Central memory CD8-positive, alpha-beta T cell (primary cell): ENCODE measurements at places on chromosomes 7 and 10.

DNA sequence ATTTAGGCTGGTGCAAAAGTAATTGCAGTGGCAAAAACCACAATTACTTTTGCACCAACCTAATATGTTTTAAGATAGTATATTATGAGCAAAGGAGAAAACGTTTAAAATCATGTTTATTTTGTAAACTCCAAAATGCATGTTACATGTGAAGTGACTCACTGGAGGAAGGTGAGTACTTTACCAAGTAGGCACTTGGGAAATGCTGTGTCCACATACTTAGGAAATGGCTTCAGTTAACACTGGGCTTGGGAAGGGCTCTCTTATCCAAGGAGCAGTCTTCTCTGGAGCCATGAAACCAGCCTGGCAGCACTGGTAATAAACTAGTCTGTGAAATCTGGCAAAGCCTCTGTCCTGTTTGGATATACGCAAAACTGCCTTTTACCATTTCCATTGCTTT lies 4.4 kb downstream of the RPS24 start:
- DNase-seq = no peak
- H3K27me3 ChIP-seq = no peaks in the 10 kb centered on the region
- H3K4me3 ChIP-seq = no peak overlapping the region
- peaks cover 73% of the 10 kb centered on the region for H3K36me3 ChIP-seq

GRCh38 chr7:122968389-122968788 lies 27.1 kb downstream of the TAS2R16 start:
- no peaks in the 10 kb centered on the region for H3K36me3 ChIP-seq
- H3K4me3 ChIP-seq = no peak overlapping the region
- H3K27me3 ChIP-seq = no peaks in the 10 kb centered on the region
- no peaks in the 10 kb centered on the region for H3K4me1 ChIP-seq
- no peak overlapping the region for H3K27ac ChIP-seq

GRCh38 chr7:70178787-70179186 lies 580.5 kb downstream of the AUTS2 start:
- DNase-seq = no peak
- H3K4me1 ChIP-seq = peaks cover 7% of the 10 kb centered on the region
- peaks cover 11% of the 10 kb centered on the region for H3K27me3 ChIP-seq
- no peak overlapping the region for H3K27ac ChIP-seq
- H3K4me3 ChIP-seq = no peak overlapping the region
- no peaks in the 10 kb centered on the region for H3K36me3 ChIP-seq

DNA sequence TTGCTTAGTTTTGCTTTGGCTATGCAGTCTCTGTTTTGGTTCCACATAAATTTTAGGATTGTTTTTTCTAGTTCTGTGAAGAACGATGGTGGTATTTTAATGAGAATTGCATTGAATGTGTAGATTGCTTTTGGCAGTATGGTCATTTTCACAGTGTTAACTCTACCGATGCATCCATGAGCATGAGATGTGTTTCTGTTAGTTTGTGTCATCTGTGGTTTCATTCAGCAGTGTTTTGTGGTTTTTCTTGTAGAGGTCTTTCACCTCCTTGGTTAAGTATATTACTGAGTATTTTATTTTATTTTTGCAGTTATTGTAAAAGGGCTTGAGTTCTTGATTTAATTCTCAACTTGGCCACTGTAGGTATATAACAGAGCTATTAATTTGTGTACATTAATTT lies 78.2 kb upstream of the ZNF92 start:
- H3K4me3 ChIP-seq = no peak overlapping the region
- no peak for DNase-seq
- H3K27ac ChIP-seq = no peak overlapping the region
- H3K27me3 ChIP-seq = peaks cover 15% of the 10 kb centered on the region

DNA sequence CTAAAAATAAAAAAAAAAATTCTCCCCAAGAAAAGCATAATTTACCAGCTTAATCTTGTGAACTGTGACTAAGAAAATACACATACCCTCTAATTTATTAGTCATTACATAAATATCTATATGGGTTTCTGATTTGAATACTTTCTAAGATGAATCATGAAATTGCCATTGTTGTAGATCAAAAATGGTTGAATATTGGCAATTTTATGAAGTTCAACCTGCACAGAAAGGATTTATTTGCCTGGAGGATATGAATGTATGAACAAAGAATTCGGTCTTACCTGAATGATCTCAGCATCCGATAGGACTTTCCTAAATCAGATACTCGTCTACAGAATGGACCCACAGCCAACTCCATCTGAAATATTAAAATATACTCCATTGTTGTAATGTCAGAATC lies 61.5 kb downstream of the HBP1 start:
- H3K4me3 ChIP-seq = no peak overlapping the region
- no peaks in the 10 kb centered on the region for H3K4me1 ChIP-seq
- H3K27me3 ChIP-seq = no peaks in the 10 kb centered on the region
- DNase-seq = no peak

GRCh38 chr7:70884809-70885208 lies 247.1 kb upstream of the GALNT17 start:
- DNase-seq = no peak
- H3K4me3 ChIP-seq = no peak overlapping the region
- no peak overlapping the region for H3K27ac ChIP-seq

DNA sequence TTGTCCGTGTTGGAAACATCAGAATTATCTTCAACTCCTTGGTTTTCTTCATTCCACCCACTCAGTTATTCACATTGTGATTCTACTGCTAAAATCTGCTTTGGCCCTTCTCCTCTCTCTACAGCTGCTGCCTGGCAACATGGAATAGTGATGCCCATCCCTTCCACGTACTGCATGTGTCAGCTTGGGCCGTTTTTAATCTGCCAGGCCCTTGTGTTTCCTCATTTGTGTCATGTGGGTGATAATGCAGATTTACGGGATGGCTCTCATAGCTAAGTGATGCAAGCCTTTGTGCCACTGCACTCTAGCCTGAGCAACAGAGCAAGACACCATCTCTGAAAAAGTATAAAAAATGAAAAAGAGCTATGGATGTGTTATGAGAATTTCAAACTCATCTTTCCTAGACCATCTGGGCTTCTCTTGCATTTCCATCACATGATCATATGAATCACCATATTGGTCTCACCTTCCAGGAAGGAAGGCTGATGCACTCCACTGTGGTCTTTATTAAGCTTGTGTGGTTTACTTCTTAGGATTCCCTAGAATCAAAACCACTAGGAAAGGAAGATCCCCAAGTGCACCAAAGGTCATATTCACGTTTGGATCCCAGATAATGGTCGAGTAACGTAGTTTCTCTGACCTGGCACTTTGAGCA lies 20.6 kb upstream of the CELF2 start:
- no peaks in the 10 kb centered on the region for H3K4me1 ChIP-seq
- DNase-seq = no peak
- no peak overlapping the region for H3K27ac ChIP-seq
- H3K36me3 ChIP-seq = no peaks in the 10 kb centered on the region
- H3K4me3 ChIP-seq = no peak overlapping the region

DNA sequence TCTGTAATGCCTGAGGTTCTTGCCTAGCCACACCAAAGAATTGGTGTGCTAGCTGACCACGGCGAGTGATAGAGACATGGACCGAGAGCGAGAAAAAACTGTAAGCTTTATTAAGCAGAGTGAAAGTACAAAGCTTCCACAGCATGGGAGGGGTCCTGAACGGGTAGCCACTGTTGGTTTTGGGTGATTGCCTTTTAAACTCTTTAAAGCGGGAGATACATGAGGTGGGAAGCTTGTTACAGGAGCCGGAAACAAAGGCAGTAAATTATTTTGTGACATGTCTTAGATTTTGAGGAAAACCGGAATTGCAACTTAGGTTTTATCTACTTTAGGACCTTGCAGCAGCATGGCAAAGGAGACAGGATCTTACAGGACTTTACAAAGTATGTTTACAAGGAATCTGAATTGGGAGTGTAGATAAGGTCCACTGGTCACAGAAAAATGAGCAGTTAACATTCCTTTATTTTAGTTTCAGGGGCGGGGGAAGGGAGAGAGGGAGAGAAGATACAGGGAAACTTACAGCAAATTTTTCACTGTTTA lies 252.7 kb upstream of the MBL2 start:
- DNase-seq = no peak
- no peaks in the 10 kb centered on the region for H3K4me1 ChIP-seq
- no peak overlapping the region for H3K27ac ChIP-seq

GRCh38 chr10:89465196-89465595 lies 50.8 kb downstream of the IFIT5 start:
- H3K27ac ChIP-seq = no peak overlapping the region
- no peak overlapping the region for H3K4me3 ChIP-seq
- peaks cover 38% of the 10 kb centered on the region for H3K27me3 ChIP-seq
- no peaks in the 10 kb centered on the region for H3K4me1 ChIP-seq
- DNase-seq = no peak
- no peaks in the 10 kb centered on the region for H3K36me3 ChIP-seq

DNA sequence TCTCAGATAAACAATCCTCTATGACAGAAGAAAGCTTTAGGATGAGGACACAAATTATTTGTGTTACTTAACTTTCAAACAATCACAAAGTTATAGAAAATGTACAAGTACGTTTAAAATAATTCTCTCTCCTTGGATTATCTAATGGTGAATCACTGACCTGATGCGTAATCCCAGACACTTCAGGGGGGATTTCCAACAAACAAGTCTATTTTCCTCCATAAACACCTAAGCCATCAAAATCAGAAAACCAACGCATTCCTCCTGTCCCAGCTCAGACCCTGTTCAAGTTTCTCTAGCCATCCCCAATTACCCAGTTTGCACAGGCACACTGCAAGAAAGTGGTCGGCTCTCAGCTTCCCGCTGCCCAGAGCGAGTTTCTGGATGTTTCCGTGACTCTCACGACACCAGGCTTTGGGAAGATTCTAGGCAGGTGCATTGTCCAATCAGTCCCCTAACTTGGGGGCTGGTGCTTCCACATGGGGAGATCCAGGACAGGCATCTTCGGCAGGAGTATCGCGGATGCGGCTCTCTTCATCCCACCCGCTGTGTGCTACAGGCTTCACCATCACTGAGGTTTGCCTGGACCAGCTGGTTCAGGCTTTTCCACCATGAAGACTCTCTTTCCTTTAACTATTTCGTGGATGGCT lies 200.0 kb downstream of the ZMYND11 start:
- no peak for DNase-seq
- H3K4me3 ChIP-seq = no peak overlapping the region
- H3K27me3 ChIP-seq = no peaks in the 10 kb centered on the region
- H3K36me3 ChIP-seq = peaks cover 13% of the 10 kb centered on the region

DNA sequence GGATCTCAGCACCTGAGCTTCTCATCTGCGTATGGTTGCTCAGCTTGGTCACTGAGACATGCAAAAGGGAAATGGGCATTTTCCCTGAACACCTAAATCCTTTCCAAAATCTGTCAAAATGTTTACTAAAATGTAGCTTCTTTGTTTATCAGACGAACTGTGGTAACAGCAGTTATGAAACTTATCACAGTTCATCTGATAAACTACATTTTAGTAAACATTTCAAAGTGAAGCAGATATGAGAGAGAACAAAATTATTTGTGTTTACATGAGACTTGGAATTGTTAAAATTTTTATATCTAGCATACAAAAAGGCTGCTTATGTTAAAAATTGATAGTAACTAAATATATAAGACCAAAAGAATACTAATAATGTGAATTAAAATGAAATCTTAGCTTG lies 573.4 kb upstream of the C7orf33 start:
- H3K4me1 ChIP-seq = no peaks in the 10 kb centered on the region
- DNase-seq = no peak
- H3K36me3 ChIP-seq = no peaks in the 10 kb centered on the region
- H3K27me3 ChIP-seq = no peaks in the 10 kb centered on the region
- no peak overlapping the region for H3K27ac ChIP-seq

DNA sequence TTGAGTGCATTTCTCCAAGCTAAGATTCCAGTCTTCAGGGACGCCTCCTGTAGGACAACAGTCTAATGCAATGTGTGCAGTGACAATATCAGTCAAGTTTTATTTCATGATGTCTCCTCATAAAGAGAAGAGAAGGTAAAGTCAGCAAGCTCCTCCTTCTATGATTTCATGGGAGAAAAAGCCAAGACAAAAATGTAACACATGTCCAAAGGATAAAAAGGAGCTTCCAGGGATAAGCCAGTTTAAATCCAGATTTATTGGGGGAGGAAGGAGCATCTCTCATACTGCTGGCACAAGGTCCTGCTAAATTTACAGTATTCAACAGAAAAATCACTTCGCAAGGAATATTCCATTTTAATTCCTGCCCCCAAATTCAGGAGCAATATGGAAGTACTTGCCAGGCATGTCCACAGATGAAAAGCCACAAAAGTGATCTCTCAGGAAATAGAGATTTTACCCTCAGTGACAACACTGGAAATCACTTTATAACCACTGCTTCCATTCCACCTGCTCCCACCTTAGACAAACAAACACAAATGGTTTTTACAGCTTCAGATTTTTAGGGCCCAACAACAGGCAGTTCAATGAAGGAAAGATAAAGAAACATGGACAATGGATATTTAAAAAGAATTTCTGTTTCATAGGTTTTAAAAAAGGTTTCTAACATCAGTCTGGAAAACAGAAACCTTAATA lies 677.5 kb upstream of the C7orf33 start:
- no peaks in the 10 kb centered on the region for H3K4me1 ChIP-seq
- H3K4me3 ChIP-seq = no peak overlapping the region
- H3K36me3 ChIP-seq = no peaks in the 10 kb centered on the region
- H3K27ac ChIP-seq = no peak overlapping the region
- no peak for DNase-seq
- H3K27me3 ChIP-seq = no peaks in the 10 kb centered on the region

DNA sequence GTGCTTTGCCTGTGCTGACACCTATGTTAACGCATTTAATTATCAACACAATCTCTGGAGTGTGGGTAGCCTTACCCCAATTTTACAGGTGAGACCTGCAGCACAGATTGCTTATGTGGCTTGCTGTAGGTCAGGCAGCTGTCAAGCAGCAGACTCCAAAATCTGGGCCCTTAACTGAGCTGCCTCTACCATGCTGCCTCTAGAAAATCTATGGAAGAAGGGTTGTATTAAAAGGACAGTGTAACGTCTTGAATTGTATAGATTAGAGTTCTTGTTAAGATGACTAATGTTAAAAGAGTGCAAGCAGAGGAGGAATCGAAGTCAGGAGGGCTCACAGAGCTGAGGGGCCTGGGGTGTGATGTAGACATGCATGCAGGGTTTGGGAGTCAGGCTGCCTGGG lies 1.2 kb upstream of the PON3 start:
- peaks cover 2% of the 10 kb centered on the region for H3K36me3 ChIP-seq
- H3K4me3 ChIP-seq = no peak overlapping the region
- no peak for DNase-seq
- no peaks in the 10 kb centered on the region for H3K4me1 ChIP-seq

DNA sequence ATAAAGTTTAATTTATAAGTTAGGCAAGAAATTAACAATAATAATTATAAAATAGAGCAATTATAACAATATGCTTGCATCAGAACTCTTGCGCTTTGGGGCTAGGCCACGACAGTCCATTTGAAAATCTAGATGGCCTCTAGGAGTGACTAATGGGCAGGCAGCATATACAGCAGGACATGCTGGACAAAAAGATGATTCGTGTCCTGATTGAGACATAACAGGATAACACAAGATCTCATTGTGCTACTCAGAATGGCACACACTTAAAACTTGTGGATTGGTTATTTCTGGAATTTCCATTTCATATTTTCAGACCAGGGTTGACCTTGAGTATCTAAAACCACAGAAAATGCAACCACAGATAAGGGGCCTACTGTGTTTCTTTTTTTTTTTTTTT lies 27.5 kb downstream of the CTNNA3 start:
- H3K36me3 ChIP-seq = no peaks in the 10 kb centered on the region
- H3K4me3 ChIP-seq = no peak overlapping the region
